ENCODE measurements at places on chromosomes 6 and 20.

- peak; percentile 91 for DNase-seq
These were observed 224.8 kb upstream of the MARCKS start for GRCh38 chr6:113632220-113632864.

DNA sequence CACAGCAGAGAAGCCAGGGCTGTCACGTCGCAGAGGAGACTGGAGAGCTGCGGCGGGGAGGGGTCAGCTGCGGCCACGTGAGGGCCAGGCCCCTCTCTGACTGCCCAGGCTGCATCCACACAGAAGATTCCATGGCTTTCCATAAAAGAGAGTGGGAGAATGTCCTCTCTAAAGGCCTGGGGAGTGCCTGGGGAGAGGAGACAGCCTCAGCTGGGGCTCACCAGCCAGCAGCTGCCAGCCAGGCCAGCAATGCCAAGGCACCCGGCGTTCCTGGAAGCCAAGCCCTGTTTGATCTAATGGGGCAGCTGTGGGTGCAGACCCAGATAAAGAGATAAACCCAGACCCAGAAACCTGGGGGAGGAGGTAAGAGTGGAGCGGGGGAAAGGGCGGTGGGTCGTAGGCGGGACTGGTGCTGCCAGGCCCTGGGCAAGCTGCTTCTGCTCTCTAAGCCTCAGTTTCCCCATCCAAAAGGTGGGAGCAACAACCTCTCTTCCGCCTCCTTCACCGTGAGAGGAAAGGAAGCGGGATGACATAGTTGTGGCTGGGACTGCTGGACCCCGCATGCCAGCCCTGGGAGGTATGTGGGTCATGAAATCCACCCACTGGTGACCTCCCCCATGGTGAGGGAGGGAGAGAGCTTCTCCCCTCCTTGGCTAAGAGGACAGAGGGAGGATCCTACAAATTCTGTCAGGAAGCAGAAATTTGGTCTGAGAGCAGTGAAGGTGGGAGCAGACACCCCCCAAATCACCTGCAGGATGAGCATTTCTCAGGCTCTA lies 3.1 kb upstream of the OSBPL2 start:
- no peak for DNase-seq

- DNase-seq = no peak
These were observed 584 bp downstream of the PTK7 start for GRCh38 chr6:43076464-43077332.

DNA sequence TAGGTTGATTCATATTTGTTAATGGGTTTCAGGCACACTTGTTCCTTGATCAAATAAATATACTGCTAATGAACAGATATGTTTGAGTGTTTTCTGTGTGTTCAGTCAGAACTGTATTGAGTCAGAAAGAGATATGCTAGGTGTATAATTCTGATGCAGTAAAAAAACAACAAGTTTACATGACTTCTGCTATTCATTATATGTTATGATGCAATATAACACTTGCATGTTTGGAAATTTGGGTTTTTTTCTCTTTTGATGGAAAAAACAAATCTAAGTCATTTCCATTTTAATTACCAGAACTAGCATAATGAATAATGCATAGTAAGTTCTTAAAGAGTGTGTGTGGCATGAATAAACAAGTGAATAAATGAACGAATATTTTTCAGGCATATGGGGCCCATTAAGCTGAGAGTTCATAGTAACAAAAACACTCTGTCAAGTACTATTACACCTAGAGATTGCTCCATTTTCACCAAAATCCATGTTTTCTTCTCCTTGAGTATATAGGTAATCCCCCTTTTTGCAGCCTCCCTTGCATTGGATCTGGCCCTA lies 208.3 kb upstream of the NT5E start:
- DNase-seq = no peak

DNA sequence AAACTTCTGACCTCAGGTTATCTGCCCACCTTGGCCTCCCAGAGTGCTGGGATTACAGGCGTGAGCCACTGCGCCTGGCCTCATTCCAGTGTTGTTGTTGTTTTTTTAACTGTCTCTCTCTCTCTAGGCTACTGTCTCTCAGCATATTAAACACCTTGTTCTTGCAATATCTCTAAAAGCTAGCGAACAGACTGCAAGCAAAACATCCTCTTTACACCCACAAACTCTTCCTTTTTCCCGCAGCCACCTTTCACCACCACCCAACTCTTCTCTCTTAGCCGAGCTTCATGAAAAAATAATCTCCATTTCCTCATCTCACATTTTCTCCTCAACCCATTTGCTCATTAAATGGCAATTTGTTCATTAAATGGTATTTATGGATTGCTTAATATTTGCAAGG lies 45.5 kb downstream of the SGK1 start:
- DNase-seq = no peak

GRCh38 chr6:166253778-166254204 lies 54.4 kb downstream of the PRR18 start:
- DNase-seq = no peak

- DNase-seq = no peak
These were observed 210.8 kb downstream of the CDKAL1 start for GRCh38 chr6:20744911-20745557.

- DNase-seq = no peak
These were observed 477.0 kb downstream of the C6orf118 start for GRCh38 chr6:164832410-164832809.

GRCh38 chr6:35048631-35049083 lies 92.5 kb downstream of the TCP11 start:
- DNase-seq = no peak

GRCh38 chr6:34608321-34609091 lies 52.4 kb upstream of the SPDEF start:
- peak; percentile 15 for DNase-seq

DNA sequence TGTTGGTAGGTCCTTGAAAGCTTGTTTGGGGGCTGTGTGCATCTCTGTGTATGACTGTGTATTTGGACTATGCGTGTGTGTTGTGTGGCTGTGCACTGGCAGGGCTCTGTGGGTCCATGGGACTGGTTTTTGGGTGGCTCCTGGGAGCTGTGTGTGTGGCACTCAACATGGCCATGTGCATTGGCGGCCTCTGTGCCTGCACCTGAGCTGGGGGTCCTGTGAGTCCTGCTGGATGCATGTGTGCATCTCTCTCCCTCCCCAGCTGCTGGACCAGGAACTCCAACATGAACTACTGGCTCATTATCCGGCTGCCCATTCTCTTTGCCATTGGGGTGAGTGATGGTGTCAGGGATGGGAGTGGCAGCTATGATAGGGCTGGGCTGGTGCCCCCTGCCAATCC lies 30.1 kb downstream of the GLP1R start:
- DNase-seq = no peak

DNA sequence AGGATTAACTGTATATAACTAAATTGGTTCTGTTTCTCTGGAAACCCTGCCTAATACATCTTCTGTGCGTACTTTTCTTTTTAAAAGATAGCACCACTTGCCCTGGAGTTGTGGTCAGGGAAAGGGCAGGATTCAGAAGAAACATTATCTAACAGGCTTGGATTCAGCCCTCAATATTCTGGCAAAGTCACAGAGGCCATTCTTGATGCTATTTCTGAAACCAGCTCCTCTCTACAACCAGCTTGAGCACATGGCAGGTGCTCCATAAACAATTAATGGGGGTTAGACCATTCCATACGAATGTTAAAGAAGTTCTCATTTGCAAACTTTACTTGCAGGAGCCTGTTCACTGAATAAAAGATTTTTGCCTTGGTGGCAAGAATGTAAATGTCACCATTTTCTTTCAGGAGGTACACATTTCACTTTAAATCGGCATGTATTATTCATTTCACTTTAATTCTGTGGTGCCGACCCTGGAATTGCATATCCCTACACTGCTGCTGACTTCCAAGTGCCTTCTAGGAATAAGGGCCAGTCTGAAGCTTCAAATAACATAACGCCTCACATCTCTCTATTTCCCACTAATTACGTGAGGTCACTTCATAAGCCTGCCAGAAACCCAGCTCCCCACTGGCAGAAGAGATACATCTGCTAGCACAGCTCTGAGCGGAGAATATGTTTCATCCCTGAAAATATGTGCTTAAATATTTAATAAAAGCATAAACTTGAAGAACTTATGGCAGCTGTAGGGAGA lies 248.7 kb downstream of the ADGRG6 start:
- DNase-seq = no peak
